Left renal cortex interstitium (tissue), 4 donors: ENCODE measurements at places on chromosomes 12 and 14.

GRCh38 chr14:89107626-89108025 is 283.2 kb downstream of the TTC8 start:
- DNase-seq = no peak

DNA sequence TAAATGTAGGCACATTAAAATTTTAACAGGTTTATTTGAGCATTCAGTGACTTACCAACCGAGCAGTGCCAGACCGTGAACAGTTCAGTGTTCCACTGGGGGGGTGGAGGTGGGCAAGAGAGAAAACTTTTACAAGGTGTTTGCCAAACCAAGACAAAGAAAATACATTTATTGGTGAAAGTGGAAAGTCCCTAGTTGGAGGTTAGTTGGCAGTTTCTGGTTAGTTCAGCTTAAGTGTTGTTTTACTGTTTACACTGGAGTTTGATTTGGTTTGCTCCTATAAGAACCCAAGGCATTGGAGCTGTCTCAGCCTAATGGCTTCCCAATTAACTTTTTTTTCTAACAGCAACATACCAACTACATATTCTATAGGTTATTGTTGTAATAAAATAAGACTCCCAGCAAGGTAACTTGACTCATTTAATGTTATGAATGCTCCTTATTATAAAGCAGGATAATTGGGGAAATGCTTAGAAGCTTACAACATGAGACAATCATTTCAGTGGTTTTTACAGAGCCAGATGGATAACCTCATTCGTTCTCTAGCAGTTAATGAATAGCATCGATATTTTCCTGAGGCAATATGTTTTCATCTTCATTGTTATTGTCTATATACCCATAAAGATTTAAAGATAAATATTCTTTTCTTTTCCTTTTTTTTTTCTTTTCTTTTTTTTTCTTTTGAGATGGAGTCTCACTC is 115.8 kb downstream of the ETNK1 start:
- DNase-seq = no peak

- DNase-seq = no peak
Measured at GRCh38 chr14:75380656-75381055, 47.2 kb upstream of the JDP2 start.

DNA sequence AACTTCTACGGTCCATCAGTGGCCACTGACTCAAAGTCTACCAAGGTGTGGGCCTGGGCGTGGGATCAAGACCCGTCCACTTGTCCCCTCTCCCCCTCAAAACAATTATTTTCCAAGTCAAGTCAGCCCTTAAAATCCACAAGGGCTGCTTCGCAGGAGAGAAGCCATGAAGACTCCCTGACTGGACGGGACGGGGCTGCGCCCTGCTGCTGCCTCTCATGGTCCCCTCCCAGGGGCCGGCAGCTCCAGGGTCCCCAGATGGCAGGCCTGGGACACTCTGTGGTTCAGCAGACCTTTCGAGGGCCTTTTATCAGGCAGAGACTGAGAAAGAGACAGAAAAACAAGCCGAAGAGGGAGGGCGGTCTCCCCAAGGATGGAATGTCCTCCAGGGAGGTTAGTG is 10.8 kb downstream of the NGB start:
- no peak for DNase-seq

DNA sequence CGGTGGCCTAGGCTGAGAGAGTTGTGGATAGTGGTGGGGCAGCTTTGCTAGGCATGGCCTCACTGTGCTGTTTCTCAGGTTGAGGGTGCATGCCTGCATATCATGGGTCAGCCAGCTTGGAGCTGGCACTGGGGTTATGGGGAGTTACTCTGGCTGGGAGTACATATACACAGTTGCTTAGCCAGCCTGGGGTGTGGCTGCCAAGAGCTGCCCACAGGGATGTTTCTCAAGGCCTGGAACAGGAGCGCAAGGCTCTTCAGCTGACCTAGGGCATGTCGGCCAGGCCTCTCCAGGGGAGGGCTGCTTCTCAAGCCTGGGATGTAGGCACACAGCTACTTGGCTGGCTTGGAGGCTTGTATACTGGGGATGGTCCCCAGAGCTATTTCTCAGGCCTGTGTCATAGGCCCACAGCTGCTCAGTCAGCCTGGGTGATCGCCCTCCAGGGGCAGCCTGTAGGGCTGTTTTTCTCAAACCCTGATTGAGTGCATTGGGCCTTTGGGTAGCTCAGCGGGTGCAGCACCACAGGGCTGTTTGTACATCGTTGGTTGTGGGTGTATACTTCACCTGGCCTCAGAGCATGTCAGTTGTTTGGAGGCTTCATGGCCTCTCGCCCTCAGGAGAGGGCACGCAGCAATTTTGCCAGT is 114.9 kb downstream of the METTL25 start:
- no peak for DNase-seq

DNA sequence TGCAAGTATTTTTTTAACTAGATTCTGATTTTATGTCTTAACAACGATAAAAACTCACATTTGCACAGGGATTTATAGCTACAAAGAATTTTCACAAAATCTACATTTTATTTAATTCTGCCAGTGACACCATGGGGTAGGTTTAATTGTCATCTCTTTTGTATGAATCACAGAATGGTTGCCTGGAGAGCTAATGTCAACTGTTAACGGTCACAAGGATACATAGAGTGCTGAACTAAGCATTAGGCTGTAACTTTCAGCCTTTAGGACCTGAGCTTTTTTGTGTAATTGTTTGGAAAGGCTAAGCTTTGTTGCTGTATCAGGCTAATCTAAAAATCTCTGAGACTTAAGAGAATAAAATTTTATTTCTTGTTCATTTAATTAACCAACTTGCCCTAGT is 465.3 kb upstream of the TBX3 start:
- DNase-seq = no peak

GRCh38 chr12:107397890-107398500 is 287.6 kb upstream of the PWP1 start:
- no peak for DNase-seq

- no peak for DNase-seq
Measured at GRCh38 chr12:8123124-8123912, at the start of gene CLEC4A. CLEC4A (plus strand) TSS chr12:8123617; CDS start chr12:8123879, 262 bp downstream.

- DNase-seq = no peak
Measured at GRCh38 chr14:80809663-80810062, 131.9 kb downstream of the CEP128 start.

DNA sequence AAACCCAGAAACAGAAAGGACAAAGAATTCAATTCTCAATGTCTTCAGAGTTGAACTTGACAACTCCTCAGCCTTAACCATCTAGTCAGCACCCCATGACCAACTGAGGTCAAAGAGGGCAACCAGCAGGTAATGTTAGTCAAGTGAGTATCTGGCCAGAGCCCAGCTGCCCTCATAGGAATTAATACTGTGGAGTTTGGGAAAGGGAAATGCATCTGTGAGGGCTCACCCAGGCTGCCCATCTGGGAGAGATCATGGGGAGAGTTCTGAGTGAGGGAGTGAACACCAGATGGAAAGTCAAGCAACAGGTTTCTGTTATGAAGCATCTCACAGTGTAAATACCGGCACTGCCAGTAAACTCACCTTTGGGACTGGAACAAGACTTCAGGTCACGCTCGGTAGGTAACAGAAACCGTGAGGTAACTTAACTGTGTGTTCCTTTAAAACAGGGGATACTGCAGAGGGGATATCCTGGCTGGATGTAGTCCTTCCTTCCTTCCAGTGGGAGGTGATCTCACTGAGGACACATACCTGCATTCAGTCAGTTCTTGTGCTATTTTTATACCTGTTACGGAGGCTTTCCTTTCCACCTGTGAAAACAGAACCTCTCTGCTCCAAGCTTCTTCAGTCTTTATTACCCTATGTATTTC is 94.4 kb downstream of the DAD1 start:
- DNase-seq = no peak

- no peak for DNase-seq
Measured at GRCh38 chr12:64566831-64567517, 43.3 kb upstream of the RASSF3 start.

- DNase-seq = no peak
Measured at GRCh38 chr12:105396983-105397382, 66.5 kb downstream of the C12orf75 start.

DNA sequence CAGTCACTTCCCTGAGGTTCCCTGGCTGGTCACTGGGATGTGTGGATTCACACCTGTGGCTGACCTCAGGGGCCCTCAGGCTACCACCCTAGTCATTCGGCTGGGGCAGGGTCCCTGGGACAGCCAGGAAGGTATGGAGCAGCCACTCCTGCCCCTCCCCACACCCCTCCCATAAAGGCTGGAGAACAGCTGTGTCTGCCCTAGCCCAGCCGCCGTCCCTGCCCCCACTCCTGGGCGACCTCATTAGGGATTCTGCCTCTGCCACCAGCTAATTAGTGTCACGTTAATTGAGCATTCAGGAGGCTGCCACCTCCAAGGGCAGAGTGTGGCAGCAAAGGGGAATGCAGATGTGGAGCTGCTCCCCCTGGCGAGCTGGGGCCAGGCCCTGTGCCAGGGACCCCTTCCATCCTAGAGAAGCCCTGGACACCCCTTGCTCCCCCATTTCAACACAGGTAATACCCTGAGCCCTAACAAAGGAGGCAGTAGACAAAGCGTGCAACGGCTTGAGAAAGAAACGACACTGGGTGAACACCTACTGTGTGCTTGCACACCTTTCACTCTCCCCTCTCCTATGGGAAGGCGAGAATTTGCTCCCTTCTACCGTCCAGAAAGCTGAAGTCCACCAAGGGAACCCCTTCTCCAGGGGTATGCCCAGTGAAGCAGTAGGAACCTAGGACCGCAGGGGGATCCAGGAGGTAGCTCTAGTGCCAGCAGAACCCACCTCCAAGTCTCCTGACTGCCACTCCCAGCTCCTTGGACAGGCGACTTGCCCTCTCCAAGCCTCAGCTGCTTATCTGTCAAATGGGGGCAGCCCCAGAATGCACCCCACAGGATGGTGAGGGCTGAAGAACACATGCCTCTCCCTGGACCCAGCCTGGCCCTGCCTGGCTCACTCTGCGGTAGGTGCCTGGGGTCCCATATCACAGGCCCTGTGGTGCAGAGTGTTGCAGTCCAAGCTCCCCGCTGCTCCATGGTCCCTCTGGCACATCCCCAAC is 45.1 kb downstream of the FAM222A start:
- no peak for DNase-seq

GRCh38 chr12:71958457-71958856 is 19.8 kb downstream of the TPH2 start:
- DNase-seq = no peak

- DNase-seq = no peak
Measured at GRCh38 chr14:104557766-104558165, 21.8 kb upstream of the C14orf180 start.

DNA sequence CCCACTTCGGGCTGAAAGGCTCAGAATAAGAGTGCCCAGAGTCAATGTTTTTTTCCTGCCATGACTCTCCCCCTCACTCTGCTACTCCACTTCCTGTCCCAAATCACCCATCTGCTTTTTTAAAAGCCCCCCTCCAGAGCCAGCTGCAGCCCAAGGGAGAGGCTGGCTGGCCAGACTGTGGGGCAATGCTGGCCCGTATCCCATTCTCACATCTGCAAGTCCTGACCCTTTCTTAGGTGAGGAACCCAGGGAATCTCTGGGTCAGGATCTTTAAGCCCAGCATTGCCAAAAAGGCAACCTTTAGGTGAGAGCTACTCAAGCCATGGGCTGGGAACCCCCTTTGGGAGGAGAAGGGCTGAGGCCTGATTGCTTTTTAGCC is 1.7 kb upstream of the ITGA5 start:
- DNase-seq = no peak
